Activated CD8-positive, alpha-beta memory T cell treated with anti-CD3 and anti-CD28 coated beads, Interleukin-2, amount 10 ng/mL, durations not matched to agents 7 days and 5 days (primary cell): ENCODE measurements at places on chromosomes 2 and 18.

DNA sequence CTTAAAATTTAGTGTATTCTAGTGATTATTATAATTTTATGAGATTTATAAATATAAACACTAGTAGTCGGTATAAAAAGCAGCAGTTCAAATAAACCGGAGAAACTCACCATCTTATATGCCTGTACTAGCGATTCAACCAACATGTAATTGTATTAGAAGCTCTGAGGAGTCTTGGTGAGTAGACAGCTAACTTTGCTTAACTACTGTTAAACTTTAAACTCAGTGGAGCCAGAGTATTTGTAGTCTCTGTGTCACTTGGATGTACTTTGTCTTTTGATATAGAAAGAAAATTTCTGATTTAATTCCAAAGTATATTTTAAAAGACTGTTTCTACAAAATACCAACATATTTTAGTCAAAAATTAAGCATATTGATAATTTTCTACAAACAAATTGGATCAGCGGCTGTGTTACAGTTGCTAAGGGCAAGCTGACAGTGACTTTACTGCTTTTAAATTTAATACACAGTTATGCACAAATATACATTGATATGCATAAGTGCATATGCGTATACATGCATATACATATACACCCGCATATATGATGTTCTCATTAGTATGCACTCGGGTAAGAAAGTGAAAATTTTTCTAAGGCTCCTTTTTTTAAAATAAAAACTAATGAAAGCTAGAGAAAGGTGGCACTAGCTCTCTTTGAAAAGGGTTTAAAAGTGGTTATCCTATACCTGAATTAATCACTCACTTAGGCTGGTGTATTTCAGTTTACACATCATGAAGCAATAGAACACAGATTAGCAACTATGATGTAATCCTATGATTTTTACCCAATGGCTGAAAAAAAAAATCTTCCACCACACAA, 374.5 kb downstream of the NCKAP5 start:
- DNase-seq: no peak

DNA sequence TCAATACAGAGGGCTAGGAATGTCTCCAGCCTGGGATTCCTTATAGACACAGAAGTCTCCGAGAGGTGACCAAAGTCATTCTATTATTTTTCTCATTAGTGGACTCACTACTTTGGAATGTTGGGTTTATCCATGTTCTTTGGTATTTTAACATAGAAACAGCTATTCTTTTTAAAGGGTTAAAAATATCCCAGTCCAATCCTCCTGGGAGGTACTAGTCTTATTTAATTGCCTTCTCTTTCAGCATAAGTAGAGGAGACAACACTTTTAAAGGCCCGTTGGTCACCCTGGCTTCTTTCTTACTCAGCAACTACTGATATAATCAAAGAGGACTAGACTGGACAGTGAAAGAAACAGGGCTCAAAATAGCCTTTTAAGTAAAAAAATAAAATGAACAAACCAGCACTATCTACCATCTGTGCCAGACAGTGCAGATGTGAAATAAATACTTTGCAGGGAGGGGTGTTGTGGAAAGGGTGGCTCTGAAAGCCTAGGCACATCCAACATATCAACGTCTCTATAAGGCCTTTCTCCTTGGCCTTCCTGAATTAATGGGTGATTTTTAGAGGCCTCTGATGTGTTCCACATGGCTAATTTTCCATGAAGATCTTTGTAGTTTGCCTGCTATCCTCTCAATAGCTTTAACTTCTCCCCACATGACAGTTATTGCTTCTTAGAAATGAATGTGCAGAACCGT, 334.4 kb upstream of the THUMPD2 start:
- DNase-seq: no peak

DNA sequence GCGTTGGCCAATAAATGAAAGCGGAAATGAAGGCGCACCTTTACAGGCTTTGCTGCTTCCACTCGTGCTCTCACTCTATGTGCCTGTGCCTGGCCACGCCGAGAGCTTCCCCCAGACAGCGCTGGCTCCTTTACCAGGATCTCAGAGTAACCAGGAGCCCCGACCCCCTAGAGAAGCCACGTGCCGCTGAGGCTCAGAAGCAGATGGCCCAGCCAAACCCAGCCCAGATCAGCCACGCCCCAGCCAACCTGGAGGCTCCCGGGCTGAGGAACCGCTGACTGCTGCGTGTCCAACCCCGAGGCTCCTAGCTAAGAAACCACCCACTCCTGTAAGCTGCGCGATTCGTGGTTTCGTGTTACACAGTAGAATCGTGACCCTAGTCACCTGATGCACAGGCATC, 199.3 kb downstream of the NCK2 start:
- no peak for DNase-seq

GRCh38 chr2:231926180-231926741, at the start of gene NPPC:
NPPC (minus strand) TSS chr2:231926396; CDS start chr2:231926249, 147 bp downstream.
- DNase-seq: peak; percentile 74

DNA sequence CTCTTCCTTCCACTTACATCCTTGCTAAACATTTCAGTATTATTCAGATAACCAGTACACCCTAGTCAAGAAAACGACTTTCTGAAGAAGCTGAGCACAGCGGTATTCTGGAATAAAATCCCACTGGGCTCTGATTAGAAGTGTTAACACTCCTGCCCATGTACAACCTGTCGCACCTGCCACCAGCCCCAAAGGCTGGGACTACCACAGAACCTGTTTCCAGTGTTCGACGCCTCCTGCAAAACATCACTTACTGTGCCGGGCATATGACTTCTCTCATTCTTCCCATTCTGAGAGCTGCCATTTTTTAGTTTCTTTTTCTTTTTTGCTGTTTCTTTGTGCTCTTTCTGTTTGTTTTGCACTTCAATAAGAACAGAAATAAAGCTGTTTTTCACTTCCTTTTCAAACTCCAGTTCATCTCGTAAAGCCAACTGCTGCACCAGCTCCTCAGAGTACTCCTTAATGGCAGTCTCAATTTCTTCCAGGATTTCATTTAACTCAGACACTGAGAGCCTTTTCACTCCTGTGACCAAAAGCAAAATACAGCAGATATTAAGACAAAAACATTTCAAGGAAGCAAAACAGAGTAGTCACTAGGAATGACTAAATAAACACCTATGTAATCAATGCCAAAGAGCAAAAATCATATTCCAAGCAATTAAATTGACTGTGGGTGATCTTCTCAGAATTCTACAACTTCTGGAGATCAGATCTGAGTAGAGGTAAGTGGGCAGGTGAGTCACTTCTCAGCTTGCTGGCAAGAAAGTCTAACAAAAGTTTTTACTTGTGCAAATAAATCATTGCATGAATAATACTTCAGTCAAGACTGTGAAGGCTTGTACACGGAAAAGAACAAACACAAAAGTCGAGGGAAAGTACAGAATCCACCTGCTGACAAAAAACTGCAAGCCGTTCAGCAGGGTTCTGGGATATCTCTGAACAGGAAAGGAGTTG, 19.3 kb downstream of the FEZ2 start:
- no peak for DNase-seq

DNA sequence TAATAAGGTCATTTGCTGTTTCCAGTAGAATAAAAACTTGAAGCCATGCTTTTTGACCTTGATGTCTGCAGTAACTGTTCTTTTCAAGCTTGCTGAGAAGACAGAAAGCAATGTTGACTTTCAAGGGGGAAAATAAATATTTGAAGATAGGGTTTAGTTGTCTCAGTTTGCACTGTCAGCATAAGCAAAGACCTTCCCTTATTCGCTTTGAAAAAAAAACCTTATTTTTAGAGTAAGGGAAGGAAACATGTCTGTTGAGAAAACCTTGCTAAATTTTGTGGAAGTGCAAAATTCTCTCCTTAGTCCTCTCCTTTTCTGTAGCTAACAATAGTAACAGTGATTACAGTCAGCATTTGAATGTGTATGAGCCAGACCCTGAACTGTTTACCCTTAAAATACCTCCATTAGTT, 43.1 kb downstream of the MAP4K4 start:
- no peak for DNase-seq

- DNase-seq: no peak
These were observed 112.5 kb upstream of the DCC start for GRCh38 chr18:52227536-52227935.

DNA sequence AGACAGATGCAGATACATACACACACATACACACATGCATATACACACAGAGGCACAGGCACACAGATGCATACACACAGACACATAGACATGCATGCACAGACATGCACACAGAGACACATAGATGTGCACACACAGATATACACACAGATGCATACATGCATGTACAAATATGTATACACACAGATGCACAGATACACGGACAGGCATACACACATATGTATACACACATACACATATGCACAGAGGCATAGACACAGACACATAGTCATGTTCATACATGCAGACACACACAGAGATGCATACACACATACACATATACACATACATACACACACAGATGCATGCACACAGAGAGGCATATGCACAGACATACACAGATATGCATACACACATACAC, 437.3 kb upstream of the SMIM21 start:
- DNase-seq: no peak

DNA sequence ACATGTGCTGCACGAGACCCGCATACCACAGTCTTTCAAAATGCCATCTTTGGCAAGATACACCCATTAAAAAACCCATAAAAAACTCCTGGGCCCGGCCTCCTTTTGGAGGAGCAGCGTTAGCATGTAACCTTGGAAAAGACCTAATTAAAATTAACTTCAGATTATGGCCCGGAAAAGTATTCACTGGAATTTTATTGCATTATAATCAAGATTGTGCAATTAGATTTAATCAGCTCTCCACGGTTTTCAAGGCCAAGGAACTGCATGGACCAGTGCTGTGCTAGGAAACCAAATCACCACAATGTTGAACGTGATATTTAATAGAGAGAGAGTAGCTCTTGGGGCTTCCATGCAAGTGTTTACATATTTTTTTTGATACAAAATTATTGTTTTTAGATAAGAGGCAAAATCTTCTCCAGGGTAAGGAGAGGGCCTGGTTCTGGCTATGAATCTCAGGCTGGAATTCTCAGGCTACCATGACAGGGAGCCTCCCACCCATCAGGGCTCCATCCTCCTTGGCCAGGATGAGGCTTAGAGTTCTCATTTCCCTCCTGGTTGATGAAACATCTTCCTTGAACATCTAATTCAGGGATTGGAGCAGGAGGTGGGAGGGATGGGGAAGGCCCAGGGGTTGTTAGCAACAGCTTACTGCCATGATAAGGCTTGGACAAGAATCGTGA, 82.0 kb upstream of the TTC39C start:
- no peak for DNase-seq

GRCh38 chr2:65686928-65687521, 254.6 kb upstream of the SPRED2 start:
- no peak for DNase-seq
